Activated CD4-positive, alpha-beta T cell treated with anti-CD3 and anti-CD28 coated beads, Interleukin-2, amount 50 U/mL, for 24 hours (primary cell): ENCODE measurements at places on chromosomes 11 and 22.

- DNase-seq, result no peak
Measured at GRCh38 chr11:76793391-76794291, 10.5 kb downstream of the TSKU start.

DNA sequence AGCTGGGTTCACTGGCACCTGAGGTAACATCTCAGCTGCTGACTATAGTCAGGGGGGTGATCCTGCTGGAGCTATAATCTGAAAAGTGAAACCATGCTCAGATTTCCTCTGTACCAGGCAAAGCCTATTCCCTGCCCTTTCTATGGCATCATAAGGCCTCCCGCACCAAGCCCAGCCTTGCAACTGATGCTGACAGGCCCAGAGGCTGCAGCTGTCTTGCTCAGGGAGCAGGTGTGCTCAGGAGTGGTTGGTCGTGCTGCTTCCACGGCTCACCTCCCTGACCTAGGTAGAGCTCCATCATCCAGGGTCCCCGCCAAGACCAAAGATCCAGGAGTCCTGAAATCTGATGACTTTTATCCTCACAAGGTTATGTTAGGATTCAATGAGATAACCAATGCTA is 121.7 kb downstream of the FEZ1 start:
- no peak for DNase-seq

GRCh38 chr11:75986966-75987365 is 172.0 kb downstream of the UVRAG start:
- DNase-seq, result no peak

DNA sequence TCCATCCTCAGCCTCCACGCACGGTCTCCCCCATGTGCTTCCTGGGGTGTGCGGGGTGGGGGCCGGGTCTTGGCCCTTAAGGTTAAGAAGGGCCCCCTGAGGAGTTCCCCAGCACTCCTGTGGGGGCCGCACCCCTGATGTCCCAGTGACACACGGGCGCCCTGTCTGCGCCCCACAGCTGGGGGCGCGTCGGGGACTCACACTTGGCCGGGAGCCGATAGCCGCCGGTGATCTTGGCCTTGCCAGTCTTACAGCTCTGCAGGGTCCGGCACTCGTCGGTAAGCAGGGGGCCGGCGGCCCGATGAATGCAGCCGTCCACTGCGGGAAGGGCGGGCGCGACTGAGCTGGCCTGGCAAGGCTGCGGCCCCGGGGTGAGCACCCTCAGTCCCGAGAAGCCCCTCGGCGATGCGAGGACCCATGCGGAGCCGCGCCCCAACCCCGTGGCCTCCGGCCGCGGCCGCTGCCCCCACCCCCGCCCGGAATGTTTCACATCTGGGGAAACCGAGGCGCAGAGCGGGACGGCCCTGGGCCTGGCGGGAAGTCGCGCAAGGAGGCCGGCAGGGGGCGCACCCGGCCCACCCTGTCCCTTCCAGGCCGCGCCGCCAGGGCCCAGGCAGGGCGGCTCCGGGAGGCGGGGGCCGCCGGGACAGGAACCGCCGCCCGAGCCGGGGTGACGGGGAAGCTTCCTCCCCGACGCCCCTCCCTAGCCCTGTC is 13.9 kb downstream of the OTUB1 start:
- DNase-seq, result peak; percentile 60

DNA sequence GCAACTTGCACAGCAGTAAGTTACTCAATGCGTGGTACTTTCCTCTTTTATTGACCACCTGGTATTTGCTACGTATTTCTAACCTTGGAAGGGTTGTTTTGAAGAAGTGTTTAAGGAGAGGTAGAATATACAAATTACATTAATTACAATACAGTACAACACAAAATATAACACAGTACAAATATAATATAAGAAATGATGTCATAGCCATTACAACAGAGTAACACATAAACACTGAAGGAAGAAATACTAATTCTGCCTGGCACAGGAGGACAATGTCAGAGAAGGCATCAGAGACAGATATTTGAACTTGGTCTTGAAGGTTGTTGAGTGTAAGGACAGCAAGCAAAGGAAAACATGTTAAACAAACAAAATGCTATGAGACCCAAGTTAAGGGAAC is 25.6 kb downstream of the PAK1 start:
- DNase-seq, result no peak

DNA sequence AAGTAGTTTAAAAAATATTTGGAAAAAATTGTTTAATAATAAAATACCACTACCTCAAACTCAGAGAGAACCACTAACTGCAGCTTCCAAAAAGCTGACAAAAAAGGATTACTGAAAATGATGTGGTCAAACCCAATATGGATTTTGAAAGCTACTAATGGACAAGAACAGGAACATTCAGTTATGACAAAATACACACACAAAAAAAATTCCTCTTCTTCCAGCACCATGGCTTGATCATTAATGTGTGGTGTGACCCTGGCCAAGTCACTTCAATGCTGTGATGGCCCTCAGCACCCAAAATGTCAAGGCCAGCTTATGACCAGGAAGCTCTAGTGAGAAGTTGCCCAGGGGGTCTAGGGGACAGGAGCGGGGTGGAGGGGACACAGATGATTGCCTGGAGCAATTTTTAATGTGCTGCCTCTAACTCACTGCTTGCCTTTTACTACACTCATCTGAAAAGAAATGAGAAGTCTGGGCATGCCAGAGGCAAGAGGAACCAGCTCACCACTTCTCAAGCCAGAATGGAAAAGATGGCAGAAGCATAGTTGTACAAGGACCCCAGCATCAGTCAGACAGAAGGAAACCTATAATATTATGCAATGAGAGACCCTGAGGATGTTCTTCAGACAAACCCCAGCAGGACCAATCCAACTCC is 2.2 kb downstream of the SMCO4 start:
- DNase-seq, result no peak

GRCh38 chr22:42800451-42801251 is 56.4 kb downstream of the ARFGAP3 start:
- DNase-seq, result no peak

- DNase-seq, result no peak
Measured at GRCh38 chr22:26466196-26466595, 17.4 kb downstream of the HPS4 start.

DNA sequence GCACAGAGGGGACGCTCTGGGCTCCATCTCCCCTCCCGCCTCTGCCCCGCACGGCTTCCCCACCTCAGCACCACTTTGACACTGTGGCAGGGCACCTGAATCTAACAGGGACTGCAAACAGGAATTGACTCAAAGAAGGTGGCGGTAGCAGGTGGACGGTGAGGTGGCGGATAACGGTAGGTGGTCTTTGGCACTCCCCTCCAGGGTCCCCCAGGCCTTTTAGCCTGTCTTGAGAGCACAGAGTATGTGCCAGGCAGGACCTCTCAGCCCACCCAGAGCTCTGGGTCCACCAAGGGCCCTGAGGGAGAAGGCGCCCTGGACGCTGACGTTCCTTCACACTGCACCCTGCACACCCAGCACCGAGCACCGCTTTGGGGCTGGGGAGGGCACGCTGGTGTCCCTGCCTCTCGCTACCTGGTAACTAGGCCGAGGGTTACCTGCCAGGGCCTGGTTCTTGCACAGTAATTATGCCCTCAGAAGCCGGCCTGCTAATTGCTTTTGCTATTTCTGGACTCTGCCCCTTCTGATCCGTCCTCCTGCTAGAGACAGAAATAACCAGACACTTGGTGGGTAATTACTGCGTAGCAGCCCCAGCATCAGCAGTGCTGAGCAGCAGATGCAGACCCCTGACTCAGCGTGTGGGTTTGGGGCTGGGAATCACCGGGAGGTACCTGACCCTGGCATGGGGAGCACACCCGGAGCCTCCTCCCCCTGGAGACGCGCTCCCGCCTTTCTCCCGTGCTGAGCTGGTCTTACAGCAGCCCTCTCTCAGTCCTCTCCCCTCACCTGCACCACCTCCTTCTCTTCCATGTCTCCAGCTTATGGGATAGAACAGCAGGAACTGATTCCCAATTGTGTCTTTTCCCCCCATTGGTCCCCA is 103.3 kb upstream of the B3GAT1 start:
- no peak for DNase-seq

DNA sequence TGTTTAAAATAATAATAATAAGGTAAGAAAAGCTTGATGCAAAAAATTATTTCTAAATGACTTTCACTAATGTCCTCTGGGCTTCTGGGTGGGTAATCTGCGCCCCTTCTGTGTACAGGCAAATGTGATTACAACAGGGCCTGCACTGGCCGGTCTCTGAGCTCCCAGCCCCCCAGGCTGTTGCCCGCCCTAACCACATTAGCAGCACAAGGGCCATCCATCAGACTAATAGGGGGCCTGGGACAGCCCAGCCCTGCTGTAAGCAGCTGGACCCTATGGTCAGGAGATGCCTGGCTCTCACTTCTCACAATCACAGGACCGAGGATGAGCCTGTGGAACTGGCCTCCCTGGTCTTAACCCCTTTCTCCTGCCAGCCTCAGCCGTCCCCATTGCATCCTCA is 388.4 kb downstream of the BUD13 start:
- no peak for DNase-seq

DNA sequence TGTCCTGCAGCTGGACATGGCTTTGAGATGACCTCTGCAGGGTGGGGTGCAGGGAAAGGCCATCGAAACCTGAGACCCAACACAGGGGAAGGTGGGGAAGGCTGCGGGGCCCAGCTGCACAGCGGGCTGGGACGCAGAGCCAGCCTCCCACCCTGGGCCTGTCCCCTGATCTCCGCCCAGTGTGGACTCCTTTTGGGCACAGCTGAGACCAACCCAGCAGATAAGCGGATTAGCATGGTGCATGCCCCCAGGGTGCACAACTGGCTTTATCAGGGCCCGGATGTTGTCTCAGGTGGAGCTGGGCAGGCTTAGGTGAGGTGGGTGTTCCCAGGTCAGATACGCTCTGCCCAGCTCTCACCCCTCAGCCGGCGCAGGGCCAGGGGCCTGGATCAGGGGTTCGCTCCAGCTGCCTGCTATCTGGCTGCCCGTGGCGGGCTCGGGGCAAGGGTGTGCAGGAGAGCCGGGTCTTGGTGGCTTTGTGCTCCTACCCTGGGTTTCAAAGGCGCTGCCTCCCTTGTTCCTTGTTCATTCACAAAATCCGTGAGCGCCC is 28.1 kb upstream of the MUC5AC start:
- no peak for DNase-seq

DNA sequence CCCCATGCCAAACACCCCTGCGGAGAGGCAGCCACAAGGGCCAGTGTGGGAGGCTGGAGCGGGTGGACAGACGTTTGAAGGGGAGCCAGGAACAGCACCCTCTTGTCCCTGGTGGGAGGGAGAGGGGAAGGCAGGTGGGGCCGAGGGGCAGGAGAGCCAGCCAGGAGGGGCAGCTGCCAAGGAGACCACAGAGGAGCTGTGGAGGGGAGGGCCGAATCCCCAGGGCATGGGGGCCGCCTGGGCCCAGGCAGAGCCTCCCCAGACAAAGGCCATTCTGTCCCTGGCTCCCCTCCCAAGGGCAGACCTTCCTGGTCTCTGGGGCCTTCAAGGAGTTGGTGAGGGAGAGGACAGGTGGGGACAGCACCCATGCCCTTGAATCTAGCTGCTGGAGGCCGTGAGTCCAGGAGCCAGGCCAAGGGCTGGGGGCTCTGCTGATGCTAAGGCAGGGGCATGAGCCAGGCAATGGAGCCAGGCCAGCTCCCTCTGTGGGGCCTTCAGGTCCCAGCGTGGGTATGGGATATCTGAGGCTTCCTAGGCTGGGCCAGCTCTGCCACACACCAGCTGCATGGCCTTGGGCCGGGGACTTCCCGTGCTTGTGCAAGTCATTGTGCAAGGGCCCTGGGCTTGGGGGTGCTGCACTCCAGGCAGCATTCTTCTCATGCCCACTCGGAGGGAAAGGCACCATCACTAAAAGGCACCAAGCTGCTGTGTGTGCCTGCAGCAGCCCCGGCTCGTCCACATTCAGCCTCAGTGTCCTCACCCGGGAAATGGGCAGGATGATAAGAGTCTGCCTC is 11.4 kb downstream of the EMID1 start:
- no peak for DNase-seq

GRCh38 chr22:18121954-18122554 is 11.4 kb downstream of the TUBA8 start:
- DNase-seq, result no peak
